NCI-H748 treated with DMSO at 0.1 percent for 48 hours (cell line): ENCODE measurements at places on chromosomes 7 and 10.
A peak's percentile ranks its signal among the peaks of the same experiment; 100 is the strongest.

DNA sequence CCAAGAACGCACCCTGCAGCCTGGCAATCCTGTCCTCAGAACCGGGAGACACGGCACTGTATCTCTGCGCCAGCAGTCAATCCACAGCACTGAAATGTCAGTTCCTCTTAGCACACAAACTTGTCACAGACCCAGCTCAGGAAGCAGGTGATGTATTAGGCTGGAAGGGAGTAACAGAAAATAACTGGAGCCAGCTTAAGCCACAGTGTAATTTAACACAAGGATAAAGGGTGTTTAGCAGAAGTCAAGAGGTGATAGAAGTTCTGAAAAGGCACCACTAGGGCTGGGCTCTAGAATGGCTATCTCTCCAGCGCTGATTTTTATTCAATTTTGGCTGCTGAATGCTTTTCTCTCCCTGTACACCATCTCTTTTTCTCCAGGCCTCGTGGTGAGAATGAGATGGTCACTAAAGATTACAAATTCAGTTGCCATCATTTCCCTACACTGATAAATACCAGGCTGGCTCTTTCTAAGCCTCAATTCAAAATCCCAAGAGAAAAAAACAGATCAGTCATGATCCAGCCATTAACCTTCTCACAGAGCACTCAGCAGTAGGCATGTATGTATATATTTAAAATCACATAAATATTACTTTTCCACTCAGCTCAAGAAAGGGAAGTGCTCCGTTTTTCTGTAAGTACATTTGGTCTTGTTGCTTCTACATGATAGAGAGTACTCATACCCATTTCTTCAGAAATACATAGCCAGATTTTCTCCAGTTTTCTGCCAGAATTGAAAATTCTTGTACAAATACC, 102.7 kb upstream of the PRSS1 start:
- DNase-seq = peak; percentile 19

- DNase-seq = no peak
Measured at GRCh38 chr7:140649556-140650205, 9.1 kb upstream of the DENND2A start.

DNA sequence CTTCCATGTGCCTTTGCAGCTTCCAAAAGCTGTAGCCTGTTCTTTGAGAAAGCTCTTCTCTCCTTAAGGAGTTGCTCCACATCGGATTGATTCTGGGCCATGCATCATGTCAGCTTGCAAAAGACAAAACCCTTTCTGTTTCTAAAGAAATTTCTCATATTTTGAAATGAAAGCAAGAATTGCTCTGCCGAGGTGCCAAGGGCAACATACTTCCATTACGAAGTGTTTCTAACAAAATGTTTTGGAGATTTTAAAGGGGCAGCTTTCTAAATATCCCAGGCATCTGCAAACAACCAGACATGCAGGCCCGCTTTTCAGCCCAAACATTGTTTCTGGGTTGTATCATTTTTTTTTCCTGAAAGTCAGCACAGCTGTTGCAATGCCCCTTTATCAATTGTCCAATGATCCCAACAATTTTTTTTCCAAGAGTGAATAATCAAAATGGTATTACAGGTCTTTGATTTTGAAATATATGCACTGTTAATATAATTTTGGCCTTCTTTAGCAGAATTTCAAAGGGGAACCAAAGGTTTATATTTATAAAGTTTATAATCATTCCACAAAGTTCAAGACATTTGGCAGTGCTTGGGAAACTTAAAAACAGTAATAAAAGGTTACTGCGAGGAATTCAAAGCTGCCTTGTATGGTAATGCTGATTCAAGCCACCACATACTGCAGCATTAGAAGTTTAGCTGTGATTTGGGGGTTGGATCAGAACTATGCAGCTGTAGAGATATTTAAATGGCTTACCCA, 61.0 kb downstream of the TES start:
- DNase-seq = no peak

DNA sequence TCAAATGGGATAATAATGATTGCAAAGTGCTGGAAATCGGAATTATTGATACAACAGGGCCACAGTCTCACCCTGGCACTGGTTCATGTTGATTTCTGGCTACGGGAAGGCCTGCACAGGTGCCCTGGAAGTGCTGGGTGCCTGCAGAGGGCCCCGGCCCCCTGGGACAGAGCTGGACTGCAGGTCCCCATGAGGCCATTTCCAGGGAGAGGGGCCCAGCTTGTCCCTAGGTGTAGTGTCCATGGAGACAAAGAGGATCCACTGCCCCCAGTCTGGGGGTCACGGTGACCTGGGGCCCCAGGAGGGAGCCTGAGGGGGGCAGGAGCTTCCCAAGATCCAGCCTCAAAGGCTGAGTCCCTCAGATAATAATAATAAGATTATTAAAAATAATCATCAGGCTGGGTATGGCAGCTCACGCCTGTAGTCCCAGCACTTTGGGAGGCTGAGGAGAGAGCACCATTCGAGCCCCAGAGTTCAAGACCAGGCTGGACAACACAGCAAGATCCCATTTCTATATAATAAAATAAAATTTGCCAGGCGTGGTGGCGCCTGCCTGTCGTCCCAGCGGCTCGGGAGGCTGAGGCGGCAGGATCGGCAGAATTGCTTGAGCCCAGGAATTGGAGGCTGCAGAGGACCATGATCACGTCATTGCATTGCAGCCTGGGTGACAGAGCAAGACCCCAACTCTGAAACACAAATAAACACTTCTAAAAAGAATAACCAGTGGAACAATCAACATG, 98.1 kb downstream of the MICALL2 start:
- no peak for DNase-seq
